ENCODE measurements at places on chromosomes 16 and 17.

DNA sequence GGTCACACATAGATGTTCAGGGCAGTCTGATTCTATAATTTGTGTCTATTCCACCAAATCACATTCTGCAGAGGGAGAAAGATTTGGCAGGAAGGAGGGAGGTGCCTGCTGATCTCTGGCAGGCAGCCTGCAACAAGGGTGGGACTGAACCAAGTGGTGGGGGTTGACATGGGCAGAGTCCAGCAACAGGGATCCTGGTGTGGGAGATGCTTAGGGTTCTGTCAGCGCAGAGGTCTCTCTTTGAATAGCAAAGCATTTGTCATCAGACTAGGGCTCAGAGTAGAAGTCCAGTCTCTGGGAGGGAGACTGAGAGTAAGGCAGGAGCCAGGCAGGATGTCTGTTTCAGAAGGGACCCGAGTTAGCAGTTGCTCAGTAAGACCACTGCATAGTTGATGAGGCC is 94.6 kb downstream of the UTP18 start:
- DNase-seq: no peak

DNA sequence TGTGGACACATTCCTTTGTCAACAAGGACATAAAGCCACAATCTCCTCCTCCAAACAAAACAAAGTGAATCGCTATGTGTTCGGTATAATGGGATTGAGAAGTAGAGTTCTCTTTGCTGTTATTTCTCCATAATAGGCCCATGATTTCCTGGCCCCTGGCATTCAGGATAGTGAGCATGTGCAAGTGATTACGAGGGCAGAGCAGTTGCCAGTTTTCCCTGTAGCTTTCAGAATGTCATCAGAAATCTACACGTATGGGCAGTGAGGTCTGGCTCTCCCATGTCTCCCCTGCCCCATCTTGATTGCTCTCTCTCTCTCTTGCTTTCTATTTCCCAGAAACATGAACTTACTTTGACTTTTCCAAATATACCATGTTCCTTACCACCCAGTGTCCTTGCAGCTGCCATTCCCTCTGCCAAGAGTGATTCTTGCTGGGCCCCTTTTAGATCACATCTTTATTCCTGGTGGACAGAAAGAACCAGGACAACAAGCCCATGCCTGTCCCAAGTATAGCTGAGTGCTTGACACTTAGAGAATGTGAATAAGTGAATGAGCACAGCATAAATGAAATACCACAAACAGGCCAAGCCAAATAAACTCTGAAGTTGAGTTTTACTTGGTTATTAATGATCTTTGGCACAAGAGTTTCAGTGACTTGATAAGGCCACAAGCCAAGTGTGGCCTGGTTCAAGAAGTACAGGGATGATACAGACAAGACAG is 273.1 kb downstream of the CDH13 start:
- DNase-seq: no peak

DNA sequence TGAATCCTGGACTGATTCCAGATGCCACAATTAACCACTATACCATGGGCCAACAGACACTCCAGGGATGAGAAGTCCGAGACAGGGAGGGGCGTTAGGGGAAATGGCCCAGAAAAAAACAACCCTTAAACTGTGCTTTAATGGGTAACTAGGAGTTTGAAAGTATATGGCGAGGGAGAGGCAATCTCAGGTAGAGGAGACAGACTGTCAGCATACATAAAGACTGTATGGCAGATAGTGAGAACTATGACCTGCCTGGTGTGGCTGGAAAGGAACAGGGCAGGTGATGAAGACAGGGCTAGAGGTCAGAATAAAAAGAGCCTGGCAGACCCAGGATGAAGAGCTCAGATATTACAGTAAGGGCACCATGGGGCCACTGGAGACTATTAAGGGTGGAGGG is 8.1 kb downstream of the ZZEF1 start:
- no peak for DNase-seq

GRCh38 chr16:77574867-77575624 is 140.2 kb upstream of the ADAMTS18 start:
- peak; percentile 73 for DNase-seq

DNA sequence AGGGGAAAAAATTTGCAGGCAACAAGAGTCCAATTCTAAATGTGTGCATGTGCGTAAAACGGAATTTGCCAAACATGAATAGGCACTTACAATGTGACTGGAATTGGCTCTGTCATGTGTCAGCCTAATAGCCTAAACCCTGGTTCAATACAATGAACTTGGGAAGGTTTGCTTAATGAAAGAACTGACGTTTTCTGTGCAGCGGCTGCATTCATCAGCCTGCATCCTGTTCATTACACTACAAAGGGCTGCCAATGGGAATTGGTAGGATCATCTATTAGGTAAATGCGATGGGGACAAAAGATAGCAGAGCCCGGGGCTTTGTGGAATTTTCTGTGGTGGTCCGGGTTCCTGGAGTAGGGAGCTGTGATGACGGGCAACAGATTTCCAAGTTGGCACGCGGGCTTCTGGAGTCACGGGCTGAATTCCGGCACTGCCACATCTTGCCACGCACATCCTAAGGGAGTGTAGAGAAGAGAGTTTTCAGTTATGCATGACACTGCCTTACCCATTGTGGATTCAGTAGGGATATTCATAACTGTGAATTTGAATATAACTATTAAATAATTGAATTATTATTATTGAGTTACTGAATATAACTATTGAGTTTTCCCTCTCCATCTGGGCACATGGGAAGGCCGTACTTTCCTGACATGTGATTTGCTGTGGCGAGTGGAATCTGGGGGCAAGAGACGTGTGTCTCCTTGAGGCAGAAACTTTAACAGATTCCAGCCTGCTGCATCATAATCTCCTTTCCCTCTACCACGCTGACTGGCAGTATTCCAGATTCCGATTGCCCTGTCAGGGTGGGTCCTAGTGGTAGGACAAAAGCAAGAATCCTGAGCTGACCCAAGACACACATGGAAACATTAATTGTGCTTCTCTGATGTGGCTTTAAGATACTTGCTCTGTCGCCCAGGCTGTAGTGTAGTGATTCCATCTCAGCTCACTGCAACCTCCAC is 565.6 kb downstream of the WWOX start:
- peak; percentile 11 for DNase-seq

- no peak for DNase-seq
Observed at GRCh38 chr17:50147841-50148225, 2.6 kb downstream of the PPP1R9B start.

DNA sequence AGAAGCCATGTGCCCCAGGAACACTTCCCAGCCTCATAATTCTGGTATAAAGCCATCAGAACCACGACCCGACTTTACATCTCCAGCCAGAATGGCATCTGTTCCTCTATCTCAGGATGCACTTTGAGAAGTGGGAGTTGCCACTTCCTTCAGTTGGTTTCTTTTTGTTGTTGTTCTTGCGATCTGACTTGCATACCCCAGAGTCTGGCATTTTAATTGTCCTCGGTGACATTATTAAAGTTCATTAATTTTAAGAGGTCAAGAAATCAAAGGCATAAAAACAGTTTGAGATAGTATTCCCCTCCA is 13.5 kb downstream of the MARCHF10 start:
- DNase-seq: no peak

- DNase-seq: no peak
Observed at GRCh38 chr17:1958134-1958881, 66.8 kb downstream of the RTN4RL1 start.

DNA sequence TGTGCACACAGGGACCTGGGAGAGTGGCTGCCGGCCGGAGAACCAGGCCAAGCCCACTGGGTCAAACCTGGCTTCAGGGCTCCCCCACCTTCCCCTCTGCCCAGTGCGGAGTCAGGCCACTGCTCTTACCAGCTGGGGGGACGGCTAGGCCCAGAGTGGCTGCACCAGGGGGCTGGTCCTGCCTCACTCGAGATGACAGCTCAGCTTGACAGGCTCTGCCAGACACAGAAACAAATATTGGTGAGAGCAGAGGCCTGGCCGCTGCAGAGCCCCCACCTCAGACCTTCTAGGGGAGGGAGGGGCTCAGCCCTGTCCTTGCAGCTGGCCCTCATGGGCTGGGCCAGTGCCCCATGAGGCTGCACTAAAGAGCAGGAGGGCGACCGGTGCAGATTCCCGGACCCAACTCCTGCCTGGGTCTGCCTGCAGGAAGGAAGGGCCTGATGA is 4.5 kb downstream of the NUDT16L1 start:
- no peak for DNase-seq

DNA sequence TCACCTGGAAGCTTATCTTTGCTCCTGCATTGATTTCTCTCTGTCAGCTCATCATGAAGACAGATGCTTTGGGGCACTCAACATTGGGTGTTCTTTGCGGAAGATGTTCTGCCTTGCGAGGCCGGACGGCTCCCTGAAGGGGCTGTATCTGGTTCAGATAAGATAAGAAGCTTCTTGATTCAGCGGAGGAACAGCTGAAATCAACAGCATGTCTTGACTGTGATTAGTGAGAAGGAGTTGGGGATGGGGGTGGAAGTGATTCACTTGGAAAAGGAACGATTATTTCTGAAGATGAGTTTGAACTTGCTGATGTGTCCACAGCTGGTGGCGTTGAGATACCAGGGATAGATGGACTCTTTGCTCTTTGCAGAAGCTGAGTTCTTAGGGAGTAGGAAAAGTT is 126.9 kb upstream of the WSCD1 start:
- DNase-seq: no peak

DNA sequence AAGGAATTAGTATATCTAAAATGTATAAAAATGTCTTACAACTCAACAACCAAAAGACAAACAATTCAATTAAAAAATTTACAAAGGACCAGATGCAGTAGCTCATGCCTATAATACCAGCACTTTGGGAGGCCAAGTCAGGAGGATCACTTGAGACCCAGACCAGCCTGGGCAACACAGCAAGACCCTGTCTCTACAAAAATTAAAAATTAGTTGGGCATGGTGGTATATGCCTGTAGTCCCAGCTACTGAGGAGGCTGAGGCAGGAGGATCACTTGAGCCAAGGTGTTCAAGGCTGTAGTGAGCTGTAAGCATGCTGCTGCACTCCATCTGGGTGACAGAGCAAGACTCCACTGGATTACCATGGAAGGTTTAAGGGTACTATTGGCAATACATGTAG is 33.8 kb downstream of the ZNRF1 start:
- DNase-seq: no peak

DNA sequence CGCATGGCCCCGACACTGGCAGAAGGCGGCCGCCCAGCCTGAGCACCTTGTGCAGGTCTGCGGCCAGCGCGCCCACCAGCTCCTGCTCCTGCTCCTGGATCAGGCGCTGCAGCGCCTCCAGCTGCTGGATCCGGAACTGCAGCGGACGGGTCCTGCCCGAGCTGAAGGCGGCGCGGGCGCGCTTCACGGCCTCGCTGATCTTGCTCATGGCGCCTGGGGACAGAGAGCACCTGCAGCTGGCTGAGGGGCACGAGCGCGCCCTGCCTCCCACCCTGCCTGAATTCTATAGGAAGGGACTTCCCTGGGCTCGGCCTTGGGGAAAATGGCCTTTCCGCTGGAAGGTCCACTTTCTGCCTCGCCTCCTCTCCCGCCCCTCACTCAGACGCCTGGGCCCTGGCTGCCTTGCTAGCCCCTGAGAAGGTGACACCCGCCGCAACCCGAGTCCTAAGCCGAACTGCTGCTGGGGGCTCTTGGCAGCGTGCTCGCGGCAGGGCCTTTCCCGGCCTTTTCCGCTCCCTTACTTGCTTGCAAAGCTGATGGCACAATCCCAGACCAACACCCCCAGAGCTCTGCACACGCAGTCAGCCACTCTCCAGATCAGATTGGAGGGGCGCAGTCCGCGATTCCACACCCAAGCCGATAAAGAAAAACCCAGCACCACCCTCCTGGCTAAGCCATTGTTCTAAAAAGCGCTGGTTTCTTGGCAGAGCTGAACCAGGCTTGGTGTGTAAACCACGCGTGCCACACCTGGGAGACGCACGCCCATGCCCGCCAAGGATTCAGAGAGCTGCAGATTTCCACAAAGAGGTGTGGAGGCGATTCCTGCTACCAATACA is 3.0 kb downstream of the ALDH3A1 start:
- peak; percentile 68 for DNase-seq

GRCh38 chr17:75096082-75096625 is 8.4 kb downstream of the SLC16A5 start:
- DNase-seq: peak; percentile 69

- no peak for DNase-seq
Observed at GRCh38 chr17:75039238-75039637, 7.5 kb downstream of the ATP5PD start.

DNA sequence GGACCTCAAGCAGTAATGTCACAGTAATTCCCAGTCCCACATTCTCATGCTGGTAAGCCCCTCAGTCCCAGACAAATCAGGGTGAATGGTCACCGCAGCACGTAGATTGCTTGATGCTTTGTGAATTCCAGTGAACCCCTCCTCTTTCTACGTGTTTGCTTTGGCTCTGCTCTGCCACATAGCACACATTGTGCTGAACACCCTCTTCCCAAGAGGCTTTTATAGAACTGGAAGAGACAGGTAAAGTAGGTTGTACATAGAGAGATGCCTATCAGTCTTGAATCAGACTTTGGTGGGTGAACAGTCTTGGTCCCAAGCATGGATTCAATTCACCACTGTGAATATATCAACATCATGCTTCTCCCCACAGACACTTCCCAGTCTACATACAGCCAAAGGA is 579 bp upstream of the KRTAP9-6 start:
- no peak for DNase-seq

- no peak for DNase-seq
Observed at GRCh38 chr16:27239026-27239425, 29.5 kb downstream of the NSMCE1 start.

DNA sequence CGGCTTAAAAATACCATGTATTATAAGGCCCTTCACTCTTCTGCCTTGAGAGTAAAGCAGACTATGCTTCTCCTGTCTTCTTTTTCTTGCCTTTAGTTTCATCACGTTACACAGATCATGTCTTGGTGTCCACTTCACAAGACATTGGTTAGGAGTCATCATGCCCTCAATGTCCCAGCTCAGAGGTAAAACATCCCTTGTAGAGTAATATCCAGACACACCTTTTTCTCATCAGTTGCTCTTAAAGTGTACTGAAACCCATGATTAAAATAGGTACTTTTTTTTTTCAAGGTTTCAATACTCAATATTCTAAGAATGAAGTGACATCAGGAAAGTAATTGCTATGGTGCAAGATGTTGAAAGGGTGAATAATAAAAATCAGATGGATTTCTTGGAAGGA is 267.8 kb downstream of the PMP22 start:
- no peak for DNase-seq

DNA sequence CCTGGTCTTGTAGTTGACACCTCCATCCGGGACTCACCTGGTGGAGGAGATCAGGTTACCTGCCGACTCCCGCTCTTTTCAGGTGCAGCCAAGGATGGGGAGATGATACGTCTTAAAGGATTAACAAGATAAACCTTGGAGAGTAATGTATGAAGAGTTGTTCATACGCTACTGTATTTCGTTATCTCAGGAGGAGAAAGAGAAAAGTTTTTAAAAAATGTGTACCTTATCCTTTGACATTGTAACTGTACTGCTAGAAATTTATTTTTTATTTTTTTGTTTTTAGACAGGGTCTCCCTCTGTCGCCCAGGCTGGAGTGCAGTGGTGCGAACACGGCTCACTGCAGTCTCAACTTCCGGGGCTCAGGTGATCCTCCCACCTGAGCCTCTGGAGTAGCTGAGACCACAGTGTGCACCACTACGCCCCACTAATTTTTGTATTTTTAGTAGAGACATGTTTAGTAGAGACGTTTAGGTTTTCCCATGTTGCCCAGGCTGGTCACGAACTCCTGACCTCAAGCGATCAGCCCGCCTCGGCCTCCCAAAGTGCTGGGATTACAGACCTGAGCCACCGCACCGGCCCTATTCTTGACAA is 764 bp upstream of the SMURF2 start:
- DNase-seq: no peak

GRCh38 chr17:78641666-78642065 is 64.5 kb upstream of the DNAH17 start:
- DNase-seq: no peak

GRCh38 chr16:85716680-85717038 is 27.9 kb upstream of the GINS2 start:
- no peak for DNase-seq

- no peak for DNase-seq
Observed at GRCh38 chr16:48330841-48331192, 54.4 kb downstream of the SIAH1 start.
